Ureter (tissue), 1 donor: ENCODE measurements at places on chromosomes 1 and 21. TPM values are rescaled to one million over a fixed set of nuclear protein-coding genes. Genes with fewer than 3 reads are reported as not detected.
A peak's percentile ranks its signal among the peaks of the same experiment; 100 is the strongest.

GRCh38 chr1:43280692-43281091 is 4.7 kb downstream of the C1orf210 start:
- no peak for DNase-seq

Gene HPDL
- total RNA-seq: 2.3 TPM

- DNase-seq: no peak
Measured at GRCh38 chr21:41426676-41427404, 801 bp downstream of the MX1 start.

Gene KCNJ9
- not detected for total RNA-seq

DNA sequence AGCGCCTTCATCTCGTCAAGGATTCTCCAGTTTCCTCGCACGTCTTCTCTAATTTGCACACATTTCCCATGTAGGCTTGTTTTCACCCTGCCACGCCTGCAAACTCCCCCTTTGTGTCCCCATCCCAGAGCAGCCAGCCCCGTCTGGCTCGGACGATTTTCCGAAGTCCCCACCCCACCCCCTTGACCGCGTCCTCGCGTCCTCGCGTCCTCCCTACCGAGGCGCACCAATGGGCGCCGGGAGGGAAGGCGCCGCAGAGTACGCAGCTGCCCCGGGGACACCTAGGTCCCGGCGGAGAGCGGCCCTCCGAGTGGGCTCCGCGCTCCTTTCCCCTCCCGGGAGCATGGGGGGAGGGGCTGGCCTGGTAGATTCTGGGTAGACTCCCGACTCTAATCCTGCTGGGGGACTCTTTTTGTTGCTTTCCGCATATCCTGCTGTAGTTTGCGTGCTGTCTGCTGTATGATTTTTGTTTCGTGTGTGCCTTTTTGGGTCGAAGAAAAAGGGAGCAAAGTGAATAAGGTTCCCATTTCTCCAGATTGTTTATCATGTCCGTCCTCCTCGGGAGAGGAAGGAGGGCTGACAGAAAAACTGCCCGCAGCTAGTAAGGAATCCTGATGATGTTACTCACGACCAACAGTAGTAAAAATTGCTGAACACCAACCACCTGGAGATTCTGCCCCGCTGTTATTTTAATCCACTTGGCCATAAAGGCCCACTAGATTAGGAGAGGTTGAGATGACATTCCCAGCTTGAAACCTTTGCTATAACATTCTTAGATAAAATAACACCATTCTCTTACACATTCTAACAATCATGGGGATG is 1.5 kb downstream of the CACHD1 start:
- peak; percentile 62 for DNase-seq

Gene SLAMF1
- total RNA-seq: 0.83 TPM

Gene AUNIP
- 0.91 TPM for total RNA-seq

DNA sequence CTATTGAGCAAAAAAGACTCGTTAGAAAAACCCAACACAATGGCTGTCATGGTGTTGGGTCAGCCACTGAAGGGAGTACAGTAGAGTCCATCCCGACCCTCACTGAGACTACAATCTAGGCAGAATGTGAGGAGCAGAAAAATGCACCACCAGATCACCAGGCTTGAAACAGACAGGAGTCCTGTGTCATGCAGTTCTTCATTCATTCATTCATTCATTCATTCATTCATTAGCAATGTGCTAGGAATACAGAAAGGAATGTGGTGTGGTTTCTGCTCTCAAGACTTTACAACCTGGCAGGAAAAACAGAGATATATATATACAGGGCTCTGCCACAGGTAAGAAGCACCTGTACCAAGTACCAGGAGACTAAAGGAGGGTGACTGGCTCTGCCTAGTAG is 392.3 kb downstream of the OMA1 start:
- DNase-seq: no peak

DNA sequence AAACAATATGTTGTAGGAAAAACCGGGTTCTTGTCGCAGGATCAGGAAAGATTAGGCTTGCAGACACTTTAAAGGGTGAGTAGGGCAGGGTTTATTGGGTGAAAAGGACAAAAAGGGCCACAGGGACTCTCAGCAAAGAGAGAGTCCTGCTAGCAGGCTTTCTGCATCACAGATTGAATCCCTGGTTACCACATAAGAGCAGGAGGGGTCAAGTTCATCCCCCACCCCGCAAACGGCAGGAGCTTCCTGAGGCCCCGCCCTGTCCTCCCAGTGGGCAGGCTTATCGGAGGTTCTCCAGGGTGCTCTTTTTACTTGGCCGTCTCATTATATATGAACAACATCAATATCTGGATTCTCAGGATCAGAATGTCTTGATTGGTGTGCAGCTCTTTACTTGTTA is 47.7 kb downstream of the SYCP1 start:
- no peak for DNase-seq

Gene TDRD5
- 1.0 TPM for total RNA-seq

DNA sequence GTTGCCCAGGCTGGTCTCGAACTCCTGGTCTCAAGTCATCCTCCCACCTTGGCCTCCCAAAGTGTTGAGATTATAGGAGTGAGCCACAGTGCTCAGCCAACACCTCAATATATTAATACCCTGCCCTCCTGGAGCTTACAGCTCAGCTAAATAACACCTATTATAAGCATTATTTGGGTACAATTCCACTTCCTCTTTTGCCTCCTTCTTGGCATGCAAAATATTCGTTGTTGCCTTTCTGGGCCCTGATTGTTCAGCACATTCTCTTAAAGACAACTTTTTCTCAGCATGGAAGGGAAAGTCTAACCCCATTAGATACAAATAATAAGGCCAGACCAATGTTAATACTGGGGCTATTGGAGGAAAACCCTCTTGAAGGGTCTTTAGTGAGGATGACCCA is 2.8 kb downstream of the PAQR7 start:
- no peak for DNase-seq

DNA sequence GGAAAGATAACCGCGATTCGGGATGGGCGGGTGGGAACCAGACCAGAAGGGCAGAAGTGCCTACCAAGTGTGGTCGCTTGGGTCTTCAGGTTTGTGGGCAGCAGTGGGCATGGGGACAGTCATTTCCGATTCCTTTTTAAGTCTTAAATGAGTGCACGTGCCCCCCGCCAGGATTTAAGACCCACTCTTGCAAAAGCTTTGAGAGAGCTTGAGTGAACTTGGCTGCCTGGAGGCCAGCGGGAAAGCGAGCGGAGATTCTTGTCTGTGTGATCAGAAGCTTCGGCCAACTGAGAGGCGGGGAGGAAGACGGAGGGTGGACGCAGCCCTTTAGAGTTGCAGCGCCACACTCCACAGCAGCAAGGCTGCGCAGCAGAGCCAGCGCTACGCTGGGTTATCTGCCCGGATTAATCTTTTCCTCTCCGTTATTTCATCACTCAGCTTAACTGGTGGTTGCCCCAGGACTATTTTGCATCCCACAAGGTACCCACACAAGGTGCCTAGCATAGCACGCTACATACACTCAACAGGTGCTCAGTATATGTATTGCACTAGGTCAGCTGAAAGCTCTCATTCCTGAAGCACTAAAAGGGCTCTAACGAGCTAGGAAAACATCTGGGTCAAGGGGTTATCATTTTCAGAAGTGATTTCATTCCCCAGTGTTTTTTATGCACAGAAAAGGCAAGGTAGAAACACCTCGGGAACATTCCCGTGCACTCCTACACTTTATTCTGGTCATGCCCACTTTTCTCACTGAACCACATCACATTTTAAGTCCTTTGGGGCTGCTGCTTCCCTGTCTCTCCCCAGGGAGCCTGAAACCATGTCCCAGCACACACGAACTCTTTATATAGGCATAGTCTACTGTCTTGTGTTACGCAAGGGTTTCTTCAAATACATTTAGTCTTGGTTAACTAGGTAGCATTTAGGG is 1.5 kb upstream of the BATF3 start:
- DNase-seq: peak; percentile 53

GRCh38 chr1:108704496-108704895 is 8.2 kb upstream of the FNDC7 start:
- DNase-seq: no peak

Gene CHIT1
- 6.6 TPM for total RNA-seq

GRCh38 chr1:36455386-36455785 is 5.1 kb upstream of the OSCP1 start:
- DNase-seq: no peak

Gene SPATA46
- total RNA-seq: not detected

DNA sequence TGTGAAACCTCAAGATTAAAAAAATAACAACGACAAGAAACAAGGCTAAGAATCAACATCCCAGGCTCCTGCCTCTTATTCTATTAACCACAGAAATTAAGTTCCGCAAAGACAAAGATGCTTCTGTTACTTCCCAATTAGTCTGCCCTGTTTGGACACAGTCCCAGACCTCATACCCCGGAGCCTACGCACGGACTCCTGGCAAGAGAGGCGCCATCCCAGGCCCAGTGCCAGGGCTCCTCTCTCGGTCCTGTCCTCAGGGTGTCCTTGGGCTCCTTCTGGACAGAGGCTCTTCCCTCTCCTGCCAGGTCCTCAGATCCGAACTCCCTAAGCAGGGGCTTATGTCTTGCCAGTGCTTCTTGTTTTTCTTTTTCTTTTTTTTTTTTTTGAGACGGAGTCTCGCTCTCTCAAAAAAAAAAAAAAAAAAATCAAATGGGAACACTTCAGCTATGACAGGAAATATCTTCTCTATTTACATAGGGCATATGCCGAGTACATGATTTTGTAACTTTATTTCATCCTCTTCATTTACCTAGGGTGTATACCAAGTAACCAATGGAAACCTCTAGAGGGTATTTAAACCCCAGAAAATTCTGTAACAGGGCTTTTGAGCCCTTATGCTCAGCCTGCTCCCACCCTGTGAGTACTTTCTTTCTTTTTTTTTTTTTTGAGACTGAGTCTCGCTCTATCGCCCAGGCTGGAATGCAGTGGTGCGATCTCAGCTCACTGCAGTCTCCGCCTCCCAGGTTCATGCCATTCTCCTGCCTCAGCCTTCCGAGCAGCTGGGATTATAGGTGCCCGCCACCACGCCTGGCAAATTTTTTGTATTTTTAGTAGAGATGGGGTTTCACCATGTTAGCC is 11.7 kb upstream of the ENO1 start:
- peak; percentile 85 for DNase-seq

DNA sequence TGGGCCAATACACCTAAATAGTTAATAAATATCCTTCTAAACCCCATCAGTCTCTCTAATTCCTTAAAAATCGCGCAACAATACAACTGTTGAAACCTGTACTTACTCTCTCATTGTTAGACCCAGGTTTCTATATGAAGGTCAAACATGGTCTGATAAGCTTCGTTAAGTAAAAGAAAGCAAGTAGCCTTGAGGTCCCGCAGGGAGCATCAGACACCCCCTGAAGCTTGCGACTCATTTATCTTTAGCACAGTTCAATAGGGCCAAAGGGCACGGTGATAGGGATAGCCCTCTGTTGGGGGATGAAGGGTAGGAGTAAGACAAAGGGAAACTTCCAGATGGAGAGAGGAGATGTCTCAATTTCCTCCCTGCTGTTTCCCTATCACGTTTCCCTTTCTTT is 27.3 kb upstream of the THEM4 start:
- no peak for DNase-seq

DNA sequence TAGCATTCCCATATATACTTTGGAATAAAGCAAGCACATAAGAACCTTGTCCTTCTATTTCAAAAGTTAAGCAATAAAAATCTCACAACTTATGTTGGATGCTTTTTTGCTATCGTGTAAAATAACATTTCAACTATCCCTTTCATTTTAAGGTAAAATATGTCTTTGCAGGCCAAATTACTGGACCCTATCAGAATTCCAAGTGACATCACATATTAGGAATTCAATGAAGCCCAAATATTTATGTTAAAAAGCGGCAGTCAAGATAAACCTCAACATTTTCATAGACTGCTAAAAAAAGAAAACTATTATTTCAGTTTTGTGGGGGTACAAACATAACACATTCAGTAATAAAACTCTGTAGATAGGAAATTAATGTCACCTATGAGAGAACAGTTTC is 252.0 kb downstream of the KCTD3 start:
- no peak for DNase-seq

GRCh38 chr1:192489047-192489446 is 86.5 kb upstream of the RGS1 start:
- no peak for DNase-seq

GRCh38 chr21:44802396-44803153 is 955 bp upstream of the UBE2G2 start:
- DNase-seq: no peak

GRCh38 chr1:222529181-222529580 is 18.7 kb downstream of the HHIPL2 start:
- DNase-seq: no peak

- DNase-seq: no peak
Measured at GRCh38 chr1:215792446-215792845, 225.3 kb downstream of the KCTD3 start.

Gene MTARC2
- 18.8 TPM for total RNA-seq

DNA sequence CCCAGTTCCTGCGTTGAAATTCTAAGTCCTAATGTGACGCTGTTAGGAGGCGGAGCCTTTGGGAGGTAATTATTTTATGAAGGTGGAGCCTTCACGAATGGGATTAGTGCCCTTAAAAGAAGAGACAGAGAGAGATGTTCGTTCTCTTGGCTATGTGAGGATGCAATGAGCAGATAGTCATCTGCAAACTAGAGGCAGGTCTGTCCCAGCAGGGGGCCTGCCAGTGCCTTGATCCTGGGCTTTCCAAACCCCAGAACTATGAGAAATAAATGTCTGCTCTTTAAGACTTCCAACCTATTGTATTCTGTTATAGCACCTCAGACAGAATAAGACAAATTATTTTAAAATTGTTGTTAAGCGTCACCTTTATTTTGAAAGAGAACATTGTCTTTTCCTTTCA is 123.1 kb upstream of the KCNJ6 start:
- no peak for DNase-seq

GRCh38 chr1:37663426-37664000 is 28.8 kb upstream of the CDCA8 start:
- no peak for DNase-seq

DNA sequence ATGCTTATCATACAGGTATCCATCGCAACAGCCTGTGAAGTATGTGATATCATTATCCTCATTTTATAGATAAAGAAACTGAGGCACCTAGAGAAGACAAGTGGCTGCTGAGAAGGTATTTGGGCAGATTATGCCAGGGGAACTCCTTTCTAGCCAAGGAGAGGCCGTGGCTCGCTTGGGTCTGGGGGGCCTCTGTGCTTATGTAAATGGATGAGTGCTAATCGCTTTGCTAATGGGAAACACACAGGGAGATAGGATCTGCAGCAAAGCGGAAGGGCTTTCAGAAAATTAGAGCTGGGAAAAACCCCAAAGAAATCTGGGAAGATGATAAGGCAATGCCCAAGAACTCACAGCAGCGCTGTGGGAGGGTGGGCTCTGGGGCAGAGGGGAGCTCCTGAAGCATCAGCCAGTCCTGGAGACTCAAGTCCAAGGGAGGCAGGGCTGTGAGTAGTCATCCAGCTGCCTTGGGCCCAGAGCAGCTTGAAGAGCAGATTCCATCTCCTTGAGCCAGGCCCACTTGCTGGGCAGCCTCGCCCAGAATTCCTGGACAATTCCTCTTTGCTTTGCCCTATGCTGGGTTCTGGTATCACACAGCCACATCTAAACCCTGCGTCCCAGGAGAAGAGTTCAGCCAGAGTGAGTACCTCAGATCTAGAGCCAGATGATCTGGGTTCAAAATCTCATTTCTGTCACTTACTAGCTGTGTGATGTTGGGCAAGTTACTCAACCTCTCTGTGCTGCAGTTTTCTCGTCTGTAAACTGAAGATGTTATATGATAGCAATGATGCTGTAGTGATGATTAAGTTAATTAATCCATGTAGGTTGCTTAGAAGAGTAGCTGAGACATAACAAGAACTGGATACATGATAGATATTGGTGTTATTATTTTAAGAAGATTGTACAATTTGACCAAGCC is 36.7 kb downstream of the FOXD2 start:
- no peak for DNase-seq

- DNase-seq: no peak
Measured at GRCh38 chr1:86464819-86465218, 3.9 kb upstream of the CLCA1 start.
